EH (cell line): ENCODE measurements at places on chromosomes 16 and 17.

DNA sequence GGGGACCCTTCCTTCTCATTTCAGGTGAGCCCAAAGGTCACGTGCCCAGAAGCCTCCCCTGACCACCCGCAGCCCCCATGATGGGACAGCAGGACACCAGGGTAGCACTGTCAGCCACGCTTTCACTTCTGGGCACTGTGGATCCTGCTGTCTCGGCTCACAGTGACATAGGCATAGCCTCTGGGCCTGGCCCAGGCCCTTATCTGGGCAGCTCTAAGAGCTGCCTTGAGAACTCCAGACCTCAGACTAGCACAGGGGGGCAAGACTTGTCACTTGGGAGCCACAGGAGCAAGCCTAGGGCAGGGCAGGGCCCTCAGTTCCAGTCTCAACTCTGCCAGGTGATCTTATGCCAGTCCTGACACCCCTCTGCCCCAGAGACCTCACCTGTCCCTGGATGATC, 4.7 kb downstream of the NATD1 start:
- DNase-seq, result no peak

DNA sequence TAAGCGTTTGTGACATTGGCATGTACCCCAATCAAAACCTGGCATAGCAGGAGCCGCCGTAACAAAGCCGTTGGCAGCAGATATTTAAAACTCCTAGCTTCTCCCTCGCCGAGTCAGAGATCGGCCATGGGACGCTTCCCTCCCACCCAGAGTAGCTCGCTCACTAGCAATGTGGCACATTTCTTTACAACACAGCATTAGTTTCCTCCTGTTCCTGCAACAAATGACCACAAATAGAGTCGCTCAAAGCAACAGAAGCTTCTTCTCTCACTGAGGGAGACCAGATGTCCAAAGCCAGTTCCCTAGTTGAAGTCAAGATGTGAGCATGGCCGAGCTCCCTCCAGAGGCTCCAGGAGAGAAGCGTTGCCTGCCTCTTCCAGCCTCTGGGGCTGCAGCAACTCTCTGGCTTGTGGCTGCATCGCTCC, 106.7 kb downstream of the RBFOX3 start:
- no peak for DNase-seq

- DNase-seq, result peak; percentile 69
Observed at GRCh38 chr17:76014100-76014924, 12.8 kb downstream of the EVPL start.

- no peak for DNase-seq
Observed at GRCh38 chr17:59418732-59419166, 87.3 kb downstream of the YPEL2 start.

DNA sequence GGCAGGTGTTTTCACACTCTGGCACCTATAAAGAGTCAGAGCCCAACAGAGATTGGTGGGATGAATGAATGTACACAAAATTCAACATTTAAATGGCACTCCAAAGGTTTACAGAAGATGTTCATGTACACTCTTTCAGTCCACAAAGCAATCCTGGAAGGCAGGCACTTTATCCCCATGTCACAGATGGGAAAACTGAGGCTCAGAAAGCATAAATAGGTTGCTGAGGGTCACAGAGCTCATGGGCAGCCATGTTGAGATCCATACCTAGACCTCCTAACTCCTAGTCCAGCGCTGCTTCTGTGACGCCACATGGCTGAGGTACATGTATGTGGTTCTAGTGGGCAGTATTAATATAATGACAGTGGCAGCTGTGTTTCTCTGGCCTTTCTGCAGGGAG, 157.7 kb upstream of the LHX1 start:
- no peak for DNase-seq

DNA sequence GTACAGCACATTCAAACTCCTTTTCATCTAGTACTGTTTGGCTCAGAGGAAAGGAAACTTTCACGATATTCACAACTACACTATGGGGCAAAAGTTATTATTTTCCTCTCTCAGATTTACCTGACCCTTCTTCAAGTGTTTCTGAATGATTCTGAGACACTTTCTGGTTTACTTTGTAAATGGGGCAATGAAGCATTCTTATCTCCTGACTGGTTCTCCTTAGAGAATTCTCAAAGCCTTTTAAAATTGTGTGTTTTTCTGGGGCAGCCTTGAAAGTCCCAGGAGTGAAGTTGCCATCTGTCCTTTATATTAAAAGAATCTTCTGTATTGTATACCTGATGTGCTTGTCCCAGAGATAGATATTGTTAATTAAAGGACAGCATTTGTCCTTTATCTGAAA, 264.9 kb downstream of the FTO start:
- DNase-seq, result peak; percentile 27

GRCh38 chr17:19258371-19258770, 21.2 kb downstream of the EPN2 start:
- DNase-seq, result no peak

GRCh38 chr17:44087319-44087718, 16.8 kb downstream of the G6PC3 start:
- no peak for DNase-seq

- DNase-seq, result no peak
Observed at GRCh38 chr16:84461413-84462295, 42.8 kb downstream of the MEAK7 start.

- no peak for DNase-seq
Observed at GRCh38 chr17:57860414-57860999, 10.7 kb upstream of the MRPS23 start.

GRCh38 chr17:39036009-39036408, 68.8 kb upstream of the FBXO47 start:
- DNase-seq, result no peak

DNA sequence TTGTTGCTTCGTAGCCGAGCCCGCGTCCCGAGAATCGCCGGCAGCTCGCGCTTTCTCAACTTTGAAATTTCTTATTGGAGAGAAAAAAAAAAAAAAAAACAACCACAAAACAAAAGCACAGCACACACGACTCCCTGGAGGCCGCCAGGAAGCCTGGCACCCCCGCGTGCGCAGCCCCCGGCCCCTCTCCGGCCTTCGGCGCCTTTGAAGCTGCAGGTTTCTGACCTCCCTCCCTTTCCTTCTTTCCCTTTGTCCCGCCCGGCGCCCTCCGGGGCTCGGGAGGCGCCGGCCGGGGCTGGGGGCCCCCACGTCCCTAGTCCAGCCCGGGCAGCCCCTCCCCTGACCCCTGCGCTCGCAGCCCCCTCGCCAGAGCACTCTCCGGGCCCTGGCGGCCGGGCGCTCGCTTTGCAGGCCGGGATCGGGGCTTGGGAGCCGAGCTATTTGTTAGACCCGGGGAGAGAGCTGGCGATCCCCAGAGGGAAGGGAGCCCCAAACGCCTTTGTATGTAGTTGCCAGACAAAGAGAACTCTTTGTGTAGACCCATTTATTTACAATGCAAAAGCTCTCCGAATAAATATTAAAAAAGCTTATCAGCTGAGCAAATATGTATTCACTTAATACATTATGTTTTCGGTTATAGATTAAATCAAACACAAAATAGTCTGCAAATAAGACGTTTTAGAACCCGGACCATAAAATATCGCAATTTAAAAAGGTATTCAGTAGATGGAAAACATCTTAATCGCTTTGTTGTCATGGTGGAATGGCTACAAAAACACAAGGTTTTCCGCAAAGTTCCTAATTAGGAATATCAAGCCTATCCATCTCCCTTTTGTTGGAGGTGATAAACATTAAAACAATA, 2.3 kb downstream of the BAHCC1 start:
- DNase-seq, result peak; percentile 66

GRCh38 chr16:67246756-67247191, 507 bp downstream of the FHOD1 start:
- DNase-seq, result no peak

DNA sequence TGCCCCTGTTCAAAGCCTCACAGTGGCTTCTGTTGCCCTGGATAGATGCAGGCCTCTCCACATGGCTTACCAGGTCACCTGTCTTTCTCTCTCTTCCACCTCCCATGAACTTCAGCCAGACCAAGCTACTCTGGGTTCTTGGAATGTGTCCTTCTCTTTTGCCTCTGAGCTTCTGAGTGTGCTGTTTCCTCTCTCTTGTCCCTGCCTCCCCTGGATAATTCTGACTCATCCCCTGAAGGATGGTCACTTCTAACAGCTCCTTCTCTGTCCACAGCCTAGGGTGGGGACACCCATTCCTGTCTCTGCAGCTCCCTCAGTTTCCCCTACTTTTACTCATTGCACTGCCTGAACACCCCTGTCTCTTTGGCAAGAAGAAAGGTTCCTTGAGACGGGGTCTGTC, 2.9 kb downstream of the GUCY2D start:
- peak; percentile 70 for DNase-seq

DNA sequence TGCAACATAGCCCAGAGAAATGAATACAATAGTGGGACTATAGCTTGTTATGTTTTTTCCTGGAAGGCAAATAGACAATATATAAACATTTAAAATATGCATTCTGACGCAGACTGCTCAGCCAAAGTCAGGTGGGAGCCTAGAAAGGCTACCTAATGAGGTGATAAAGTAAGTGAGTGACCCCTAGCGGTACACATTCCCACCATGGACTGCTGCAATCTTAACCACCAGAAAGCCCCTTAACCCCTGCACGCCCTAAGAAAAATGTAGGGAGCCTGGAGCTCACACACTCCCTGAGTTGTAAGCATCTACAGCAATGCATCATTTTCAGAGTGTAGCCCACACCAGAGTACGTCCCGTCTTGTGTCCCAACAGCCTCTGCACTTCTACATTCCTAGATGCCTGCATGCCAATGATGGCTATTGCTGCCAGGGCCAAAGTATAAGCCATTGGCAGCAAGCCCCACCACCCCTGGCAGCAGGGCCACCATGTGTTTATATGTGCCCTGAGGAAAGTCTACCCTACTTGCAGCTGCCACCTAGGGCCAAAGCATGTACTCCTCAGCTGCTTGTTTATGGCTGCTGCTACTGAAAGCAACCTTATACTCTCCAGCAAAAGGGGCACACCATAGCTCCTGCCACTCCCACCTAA, 127.6 kb downstream of the KIF2B start:
- no peak for DNase-seq
